Fibroblast of lung (primary cell): ENCODE measurements at places on chromosomes 12 and 14. TPM values are rescaled to one million over a fixed set of nuclear protein-coding genes. Genes with fewer than 3 reads are reported as not detected.

GRCh38 chr14:94059998-94060397 is 21.0 kb downstream of the DDX24 start:
- H3K27me3 ChIP-seq = no peaks in the 10 kb centered on the region
- DNase-seq = no peak
- no peak overlapping the region for H3K4me3 ChIP-seq
- H3K4me1 ChIP-seq = no peaks in the 10 kb centered on the region
- H3K27ac ChIP-seq = no peak overlapping the region

GRCh38 chr12:21989819-21990412 is 48.7 kb upstream of the ABCC9 start:
- no peak overlapping the region for H3K27ac ChIP-seq
- H3K4me1 ChIP-seq = no peaks in the 10 kb centered on the region
- H3K36me3 ChIP-seq = no peaks in the 10 kb centered on the region
- H3K27me3 ChIP-seq = no peaks in the 10 kb centered on the region
- DNase-seq = peak; percentile 25

GRCh38 chr12:79886917-79887519 is 47.9 kb downstream of the PPP1R12A start:
- H3K27ac ChIP-seq = no peak overlapping the region
- peaks cover 2% of the 10 kb centered on the region for H3K4me1 ChIP-seq
- H3K4me3 ChIP-seq = no peak overlapping the region

Gene SIRT4
- polyA plus RNA-seq = 0.53 and 1.2 TPM in 2 replicates

DNA sequence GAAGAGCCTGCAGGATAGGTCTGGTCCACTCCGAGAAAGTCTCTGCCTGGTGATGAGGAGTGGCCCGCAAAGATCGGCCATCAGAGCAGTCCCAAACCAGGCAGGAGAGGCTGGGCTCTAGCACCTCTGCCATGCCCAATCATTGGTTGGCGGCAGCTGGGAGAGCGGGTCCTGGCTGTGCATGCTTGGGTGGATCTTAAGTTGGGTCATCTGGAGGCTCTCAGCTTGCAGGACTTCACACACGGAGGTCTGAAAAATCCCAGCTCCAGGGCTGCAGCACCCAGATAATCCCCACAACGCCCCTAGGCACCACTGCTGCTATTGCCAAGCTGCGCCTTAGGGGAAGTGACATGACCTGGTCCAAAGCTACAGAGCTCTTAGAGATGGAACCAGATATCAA is 766.7 kb upstream of the TBX3 start:
- H3K27ac ChIP-seq = no peak overlapping the region
- H3K27me3 ChIP-seq = no peaks in the 10 kb centered on the region
- H3K36me3 ChIP-seq = no peaks in the 10 kb centered on the region
- no peak for DNase-seq

Gene HOXC5
- 0.07 and 0.40 TPM in 2 replicates for polyA plus RNA-seq

DNA sequence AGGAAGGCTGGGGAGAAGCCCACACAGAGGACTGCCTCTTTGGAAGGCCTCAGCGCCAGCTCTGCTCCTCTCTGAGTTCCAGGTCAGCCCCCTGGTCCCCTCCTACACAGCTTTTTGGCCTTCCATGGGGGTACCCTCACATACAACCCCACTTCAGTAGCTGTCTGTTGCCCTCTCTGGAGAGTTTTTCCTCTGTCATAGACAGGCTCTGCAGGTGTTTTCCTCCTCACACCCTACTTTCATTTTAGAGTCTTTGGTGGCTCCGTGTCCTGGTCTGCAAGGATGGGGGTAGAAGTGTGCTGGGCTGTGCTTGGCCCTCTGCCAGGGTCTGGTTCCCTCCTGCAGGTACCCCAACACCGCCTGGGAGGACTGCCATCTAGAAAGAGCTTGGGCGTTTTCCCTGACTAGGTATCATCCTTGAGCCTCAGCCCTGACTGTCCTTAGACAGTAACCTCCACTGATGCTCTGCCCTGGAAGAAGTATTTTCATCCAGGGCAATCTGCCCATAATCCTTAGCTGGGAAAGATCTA is 15.1 kb downstream of the ZDHHC22 start:
- no peaks in the 10 kb centered on the region for H3K36me3 ChIP-seq
- no peaks in the 10 kb centered on the region for H3K4me1 ChIP-seq
- no peak for DNase-seq
- peaks cover 11% of the 10 kb centered on the region for H3K27me3 ChIP-seq

Gene KRT3
- polyA plus RNA-seq = not detected in 2 replicates

DNA sequence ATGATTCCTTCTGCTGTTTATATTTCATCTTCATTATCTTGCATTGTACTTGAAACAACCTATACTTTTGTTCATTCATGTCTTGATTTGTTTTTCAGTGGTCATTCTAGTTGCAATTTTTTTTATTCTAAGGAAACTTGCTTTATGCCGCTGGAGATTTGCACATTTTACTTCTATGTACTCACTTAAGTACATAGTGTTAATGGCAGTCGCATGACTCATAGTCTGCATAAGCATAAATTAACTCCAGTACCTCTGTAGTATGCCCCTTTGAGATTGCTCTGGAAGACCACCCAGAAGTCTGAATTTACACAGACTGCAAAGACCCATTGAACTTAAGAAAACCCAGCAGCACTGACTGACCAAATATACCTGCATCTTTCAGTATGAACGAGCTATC is 77.0 kb downstream of the MSRB3 start:
- no peak overlapping the region for H3K4me3 ChIP-seq
- H3K4me1 ChIP-seq = peaks cover 3% of the 10 kb centered on the region
- no peaks in the 10 kb centered on the region for H3K36me3 ChIP-seq

Gene AKAP3
- polyA plus RNA-seq = 0.30 and 1.1 TPM in 2 replicates

DNA sequence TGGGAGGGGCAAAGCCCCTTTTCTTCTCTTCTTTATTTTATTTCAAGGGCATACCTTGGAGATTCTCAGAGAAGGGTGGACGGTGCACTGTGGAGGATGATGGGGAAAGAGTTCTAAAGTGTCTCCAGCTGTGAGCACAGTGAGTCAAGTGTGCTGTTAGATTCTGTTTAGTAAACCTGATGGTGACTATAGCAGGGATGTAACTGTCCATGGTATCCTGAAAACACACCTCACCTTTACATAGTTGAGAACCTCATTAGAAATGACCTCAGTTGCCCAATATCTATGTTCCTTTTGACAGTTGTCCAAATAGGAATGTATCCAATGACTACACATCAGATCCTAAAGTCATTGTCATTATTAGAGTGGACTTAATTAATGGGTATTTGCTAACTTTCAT is 38.0 kb downstream of the CNTN1 start:
- no peaks in the 10 kb centered on the region for H3K4me1 ChIP-seq
- H3K36me3 ChIP-seq = no peaks in the 10 kb centered on the region
- no peaks in the 10 kb centered on the region for H3K27me3 ChIP-seq
- H3K4me3 ChIP-seq = no peak overlapping the region
- no peak overlapping the region for H3K27ac ChIP-seq
- no peak for DNase-seq

Gene MANSC4
- polyA plus RNA-seq = not detected in 2 replicates

Gene MGST1
- polyA plus RNA-seq = 386 and 634 TPM in 2 replicates

Gene DTD2
- polyA plus RNA-seq = 25.1 and 25.4 TPM in 2 replicates

- peak overlapping the region; percentile 90 for H3K4me3 ChIP-seq
- H3K27ac ChIP-seq = no peak overlapping the region
- no peak for DNase-seq
- no peaks in the 10 kb centered on the region for H3K36me3 ChIP-seq
- no peaks in the 10 kb centered on the region for H3K27me3 ChIP-seq
- peaks cover 4% of the 10 kb centered on the region for H3K4me1 ChIP-seq
Observed at GRCh38 chr12:111369496-111370220, 763 bp upstream of the PHETA1 start.

DNA sequence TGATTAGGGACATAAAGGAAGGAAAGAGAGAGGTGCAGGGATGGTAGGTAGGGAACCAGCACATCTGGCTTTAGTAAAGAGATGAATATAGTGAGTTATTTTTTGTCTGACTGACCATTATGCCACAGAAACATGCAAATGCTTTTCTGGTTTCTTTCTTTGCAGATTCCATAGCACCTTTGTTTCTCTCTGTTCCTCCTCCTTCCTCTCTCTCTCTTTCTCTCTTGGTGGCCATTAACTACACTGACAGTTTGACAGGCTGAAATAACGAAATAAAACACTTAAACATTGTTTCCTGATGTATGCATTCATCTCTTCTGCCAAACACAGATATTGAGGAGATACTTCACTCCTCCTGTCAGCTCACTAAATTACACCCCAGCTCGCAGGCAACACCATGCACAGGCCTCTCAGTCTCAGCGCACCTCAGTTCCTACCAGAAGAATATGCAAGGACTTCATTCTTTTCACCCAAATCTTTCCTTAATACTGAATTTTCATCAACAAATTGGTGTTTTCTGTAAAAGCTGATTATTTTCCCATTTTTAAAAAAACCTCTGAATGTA is 406.9 kb upstream of the SOX5 start:
- no peaks in the 10 kb centered on the region for H3K27me3 ChIP-seq
- H3K27ac ChIP-seq = no peak overlapping the region
- DNase-seq = no peak

DNA sequence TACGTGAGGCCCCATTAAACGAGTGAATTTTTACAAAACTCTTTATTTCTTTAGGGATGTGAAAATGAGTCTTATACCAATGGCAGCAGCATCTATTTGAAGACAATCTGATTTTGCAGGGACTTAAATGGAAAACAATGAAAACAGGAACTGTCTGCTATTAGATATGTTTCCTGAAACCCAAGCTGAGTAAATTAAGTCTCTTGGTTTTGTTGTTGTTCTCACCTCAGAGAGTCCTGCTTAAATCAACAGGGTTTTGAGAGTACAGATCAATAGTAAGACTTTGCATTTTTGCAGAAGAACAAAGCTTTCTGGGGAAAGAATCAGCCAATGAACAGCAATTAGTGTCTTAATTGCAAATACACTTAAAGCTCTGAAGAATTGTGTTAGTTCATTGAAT is 39.1 kb upstream of the LGR5 start:
- H3K36me3 ChIP-seq = no peaks in the 10 kb centered on the region
- H3K4me3 ChIP-seq = no peak overlapping the region
- no peaks in the 10 kb centered on the region for H3K4me1 ChIP-seq

GRCh38 chr14:28308734-28309133 is 457.9 kb upstream of the FOXG1 start:
- no peak overlapping the region for H3K27ac ChIP-seq
- no peaks in the 10 kb centered on the region for H3K36me3 ChIP-seq
- no peak overlapping the region for H3K4me3 ChIP-seq
- H3K4me1 ChIP-seq = no peaks in the 10 kb centered on the region
- no peaks in the 10 kb centered on the region for H3K27me3 ChIP-seq

Gene PLEKHD1
- polyA plus RNA-seq = 0.01 TPM in 1 of 2 replicates, not detected in the other

DNA sequence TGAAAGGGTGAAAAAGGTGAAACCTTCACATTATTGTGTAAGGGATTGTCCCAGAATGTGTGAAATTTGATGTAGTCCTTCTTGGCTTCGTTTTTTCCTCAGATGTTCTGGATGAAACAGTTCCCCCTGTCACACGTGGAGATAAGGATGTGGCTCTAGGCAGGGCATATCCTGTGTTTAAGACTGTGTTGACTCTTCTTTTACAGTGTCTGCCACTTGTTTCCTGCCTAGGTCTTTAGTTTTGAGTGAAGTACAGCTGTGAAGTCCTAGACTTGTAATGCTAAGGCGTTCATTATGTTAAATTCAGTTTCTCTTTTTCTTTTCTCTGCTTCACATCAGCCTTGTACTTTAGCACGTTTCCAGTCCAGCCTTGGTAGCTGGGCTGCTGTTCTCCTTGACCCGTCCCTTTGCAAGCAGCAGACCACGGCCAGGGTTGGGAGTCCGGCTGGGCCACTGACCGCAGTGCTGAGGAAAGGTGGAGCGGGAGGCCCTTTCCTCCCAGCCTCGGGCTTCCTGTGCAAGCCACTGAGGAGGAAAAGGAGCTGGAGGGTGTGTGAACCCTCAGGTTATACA is 59.1 kb downstream of the RASSF3 start:
- H3K27ac ChIP-seq = no peak overlapping the region
- peaks cover 14% of the 10 kb centered on the region for H3K4me1 ChIP-seq
- H3K4me3 ChIP-seq = no peak overlapping the region
- H3K27me3 ChIP-seq = no peaks in the 10 kb centered on the region
- DNase-seq = no peak

- no peak overlapping the region for H3K4me3 ChIP-seq
- DNase-seq = no peak
- H3K36me3 ChIP-seq = no peaks in the 10 kb centered on the region
Observed at GRCh38 chr14:95193081-95193480, 35.8 kb upstream of the DICER1 start.

Gene FGF6
- not detected in 2 replicates for polyA plus RNA-seq

GRCh38 chr12:63821781-63822251 is 22.7 kb upstream of the SRGAP1 start:
- peak overlapping the region; percentile 60 for H3K4me3 ChIP-seq
- peaks cover 2% of the 10 kb centered on the region for H3K4me1 ChIP-seq
- H3K36me3 ChIP-seq = no peaks in the 10 kb centered on the region
- DNase-seq = peak; percentile 23
- H3K27me3 ChIP-seq = no peaks in the 10 kb centered on the region

Gene SLC25A47
- polyA plus RNA-seq = not detected in 2 replicates

DNA sequence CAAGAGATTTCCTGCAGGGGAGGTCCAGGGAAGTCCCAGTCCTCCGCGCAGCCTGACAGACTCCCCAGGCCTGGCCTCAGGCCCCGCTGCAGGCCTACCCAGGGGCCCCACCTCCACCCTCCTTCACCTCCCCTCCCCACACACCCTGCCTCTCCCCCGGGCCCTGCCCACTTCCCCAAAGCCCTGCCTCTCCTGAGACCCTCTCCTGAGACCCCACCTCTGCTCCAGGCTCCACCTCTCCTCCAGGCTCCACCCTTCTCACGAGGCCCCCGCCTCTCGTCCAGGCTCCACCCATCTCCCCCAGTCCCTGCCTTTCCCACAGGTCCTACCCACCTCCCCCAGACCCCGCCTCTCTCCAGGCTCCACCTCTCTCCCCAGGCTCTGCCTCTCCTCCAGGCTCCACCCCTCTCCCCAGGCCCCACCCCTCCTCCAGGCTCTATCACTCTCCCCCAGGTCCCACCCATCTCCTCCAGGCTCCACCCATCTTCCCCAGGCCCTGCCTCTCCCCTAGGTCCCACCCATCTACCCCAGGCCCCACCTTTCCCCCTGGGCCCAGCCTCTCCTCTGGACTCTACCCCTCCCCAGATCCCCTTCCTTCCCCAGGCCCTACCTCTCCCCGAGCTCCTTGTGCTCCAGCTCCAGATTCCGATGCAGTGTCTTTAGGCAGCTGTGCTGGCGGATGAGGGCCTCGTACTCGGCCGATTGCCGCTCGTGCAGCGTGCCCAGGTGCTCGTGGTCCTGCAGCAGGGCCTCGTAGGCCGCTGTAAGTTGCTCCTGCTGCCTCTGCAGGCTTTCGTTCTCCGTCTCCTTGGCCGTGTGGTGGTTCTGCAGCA is 58.8 kb upstream of the GPR68 start:
- no peak for DNase-seq
- H3K27ac ChIP-seq = no peak overlapping the region
- no peaks in the 10 kb centered on the region for H3K4me1 ChIP-seq
- peaks cover 10% of the 10 kb centered on the region for H3K27me3 ChIP-seq
- no peaks in the 10 kb centered on the region for H3K36me3 ChIP-seq

- H3K4me3 ChIP-seq = no peak overlapping the region
- H3K27me3 ChIP-seq = no peaks in the 10 kb centered on the region
- peak overlapping the region; percentile 25 for H3K27ac ChIP-seq
- H3K36me3 ChIP-seq = no peaks in the 10 kb centered on the region
Observed at GRCh38 chr14:93073910-93074769, 41.6 kb downstream of the ITPK1 start.

GRCh38 chr14:75319021-75319420 is 40.4 kb downstream of the FOS start:
- H3K4me1 ChIP-seq = no peaks in the 10 kb centered on the region
- no peak for DNase-seq
- H3K4me3 ChIP-seq = no peak overlapping the region
- peaks cover 4% of the 10 kb centered on the region for H3K27me3 ChIP-seq

- no peak for DNase-seq
- peaks cover 15% of the 10 kb centered on the region for H3K36me3 ChIP-seq
- no peak overlapping the region for H3K27ac ChIP-seq
- H3K27me3 ChIP-seq = no peaks in the 10 kb centered on the region
- peaks cover 7% of the 10 kb centered on the region for H3K4me1 ChIP-seq
- H3K4me3 ChIP-seq = no peak overlapping the region
Observed at GRCh38 chr14:95465936-95466335, 50.5 kb downstream of the SYNE3 start.
